ENCODE measurements at places on chromosomes 11 and 22.

- no peak for DNase-seq
Measured at GRCh38 chr22:38167988-38168407, 13.6 kb downstream of the PLA2G6 start.

DNA sequence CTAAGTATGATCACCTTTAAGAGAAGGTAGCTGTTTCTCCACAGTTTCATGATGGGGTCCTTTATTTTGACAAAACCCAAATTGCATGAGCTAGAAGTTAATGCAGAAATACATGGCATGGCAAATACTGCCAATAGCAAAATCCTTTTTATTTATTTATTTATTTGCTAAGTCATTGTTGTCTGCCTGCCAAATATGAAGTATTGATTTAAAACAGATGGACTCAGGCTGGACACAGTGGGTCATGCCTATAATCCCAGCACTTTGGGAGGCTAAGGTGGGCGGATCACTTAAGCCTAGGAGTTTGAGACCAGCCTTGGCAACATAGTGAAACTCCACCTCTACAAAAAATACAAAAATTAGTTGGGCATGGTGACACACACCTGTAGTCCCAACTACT lies 52.4 kb downstream of the LARGE2 start:
- no peak for DNase-seq

DNA sequence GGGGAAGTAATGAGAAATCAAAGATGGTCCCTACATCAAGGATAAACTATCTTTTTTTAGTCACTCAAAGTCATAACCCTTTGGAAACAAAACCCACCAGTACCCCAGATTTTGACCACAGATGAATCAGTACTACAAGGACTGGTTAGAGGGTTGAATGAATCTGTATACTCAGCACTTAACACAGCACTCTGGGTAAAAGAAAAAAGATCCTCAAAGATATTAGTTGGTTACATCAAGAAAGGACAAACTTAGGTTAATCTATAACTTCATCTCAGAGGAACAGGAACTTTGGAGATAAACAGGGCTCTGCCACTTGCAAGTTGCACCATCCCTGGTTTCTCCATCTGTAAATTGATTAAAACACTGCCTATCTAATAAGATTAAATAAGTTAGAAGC lies 18.8 kb downstream of the SC5D start:
- peak; percentile 51 for DNase-seq

DNA sequence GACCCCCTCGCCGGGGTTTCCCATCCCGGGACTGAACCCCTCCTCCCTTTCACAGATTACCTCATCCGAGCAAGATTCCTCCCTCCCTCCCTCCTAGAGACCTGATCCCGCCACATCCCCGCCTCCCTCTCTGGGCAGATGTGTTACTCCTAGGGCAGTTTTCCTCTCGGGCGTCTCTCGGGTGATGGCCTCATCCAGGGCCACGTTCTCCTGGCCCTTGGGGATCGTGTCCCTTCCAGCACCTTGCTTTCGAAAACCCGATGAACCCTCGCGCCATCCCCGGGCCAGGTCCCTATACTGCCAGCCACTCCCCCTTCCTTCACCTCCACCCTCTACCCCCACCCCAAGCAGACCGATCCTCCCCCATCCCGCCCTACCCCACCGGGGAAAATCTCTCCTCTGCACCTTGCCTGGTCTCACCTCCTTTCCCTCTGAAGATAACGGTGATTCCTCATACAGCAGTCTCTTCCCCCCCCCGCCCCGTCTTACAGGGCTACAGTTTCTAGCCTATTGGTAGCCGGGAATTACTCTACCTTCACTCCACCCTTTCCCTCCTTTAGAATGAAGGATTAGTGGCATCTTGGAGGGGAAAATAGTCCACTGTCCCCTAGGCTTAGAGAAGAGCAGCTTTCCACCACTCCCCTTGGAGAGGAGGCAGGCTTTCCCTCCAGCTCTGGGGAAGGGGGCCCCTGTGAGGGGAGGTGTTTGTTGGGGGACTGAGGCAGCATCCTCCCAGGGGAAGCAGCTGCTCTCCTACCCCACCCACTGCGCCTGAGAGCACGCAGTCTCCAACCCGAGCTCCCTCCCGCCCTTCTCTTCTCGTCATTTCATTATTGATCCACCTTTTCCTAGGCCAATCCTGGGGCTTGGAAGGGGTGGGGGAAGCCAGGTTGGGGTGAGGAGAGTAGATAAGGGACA lies 1.2 kb downstream of the KMT2A start:
- no peak for DNase-seq

- no peak for DNase-seq
Measured at GRCh38 chr22:35548722-35549112, 8.1 kb downstream of the RASD2 start.

DNA sequence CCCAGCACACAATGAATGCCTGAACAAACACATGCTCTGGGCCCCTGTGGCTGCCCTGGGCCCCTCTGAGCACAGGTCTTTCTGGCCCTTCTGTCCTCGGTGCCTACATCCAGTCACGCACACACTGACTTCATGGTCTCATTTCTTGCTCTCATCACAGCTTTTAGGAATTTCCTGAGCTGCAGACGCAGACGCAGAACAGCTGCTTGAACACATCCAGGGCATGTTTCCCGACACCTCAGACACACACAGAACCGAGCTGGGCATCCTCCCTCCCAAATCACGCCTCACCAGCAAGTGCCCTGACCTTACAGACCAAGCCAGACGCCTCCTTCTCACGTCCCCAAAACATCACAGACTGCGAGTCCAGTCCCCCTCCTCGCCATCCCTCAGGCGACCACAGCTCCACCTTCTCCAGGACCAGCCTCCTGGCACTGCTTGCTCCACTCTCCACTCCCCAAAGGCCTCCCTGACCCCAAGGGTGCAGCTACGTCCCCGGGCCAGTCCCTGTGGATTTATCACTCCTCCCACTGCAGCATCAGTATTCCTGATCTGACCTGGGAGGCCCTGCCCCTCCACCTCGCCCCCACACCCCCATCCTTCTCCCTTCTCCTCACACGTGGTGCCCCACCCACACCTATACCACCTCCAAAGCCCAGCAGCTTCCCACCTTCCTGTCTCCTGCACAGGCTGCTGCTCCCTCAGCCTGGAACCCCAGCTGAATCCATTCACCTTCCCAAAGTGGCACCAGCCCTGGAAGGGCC lies 12.9 kb downstream of the SIRT3 start:
- no peak for DNase-seq

- no peak for DNase-seq
Measured at GRCh38 chr11:133337951-133338418, 194.3 kb downstream of the OPCML start.

- no peak for DNase-seq
Measured at GRCh38 chr22:34763496-34763895, 302.5 kb upstream of the ISX start.

- no peak for DNase-seq
Measured at GRCh38 chr11:61153593-61154095, 7.6 kb downstream of the VPS37C start.

- peak; percentile 98 for DNase-seq
Measured at GRCh38 chr22:44309137-44309536, 3.6 kb downstream of the SHISAL1 start.

- no peak for DNase-seq
Measured at GRCh38 chr11:41379084-41379483, 80.4 kb downstream of the LRRC4C start.

DNA sequence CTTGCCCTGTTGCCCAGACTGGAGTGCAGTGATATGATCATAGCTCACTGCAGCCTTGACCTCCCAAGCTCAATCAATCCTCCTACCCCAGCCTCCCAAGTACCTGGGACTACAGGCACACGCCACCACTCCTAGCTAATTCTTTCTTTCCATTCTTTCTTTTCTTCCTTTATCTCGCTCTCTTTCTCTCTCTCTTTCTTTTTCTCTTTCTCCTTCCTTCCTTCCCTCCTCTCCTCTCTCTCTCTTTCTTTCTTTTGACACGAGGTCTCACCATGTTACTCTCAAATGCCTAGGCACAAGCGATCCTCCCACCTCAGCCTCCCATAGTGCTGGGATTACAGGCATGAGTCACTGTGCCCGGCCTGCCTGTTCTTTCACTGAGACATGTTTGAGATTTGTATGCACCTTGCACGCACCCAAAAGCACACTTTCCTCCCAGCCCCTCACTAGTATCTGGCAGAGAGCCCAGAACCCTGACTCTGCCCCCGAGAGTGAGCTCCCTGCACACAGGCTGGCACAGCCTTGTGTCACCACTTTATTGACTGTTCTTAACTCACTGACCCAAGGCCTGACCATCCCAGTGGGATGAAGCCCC lies 56.8 kb downstream of the CD6 start:
- no peak for DNase-seq

DNA sequence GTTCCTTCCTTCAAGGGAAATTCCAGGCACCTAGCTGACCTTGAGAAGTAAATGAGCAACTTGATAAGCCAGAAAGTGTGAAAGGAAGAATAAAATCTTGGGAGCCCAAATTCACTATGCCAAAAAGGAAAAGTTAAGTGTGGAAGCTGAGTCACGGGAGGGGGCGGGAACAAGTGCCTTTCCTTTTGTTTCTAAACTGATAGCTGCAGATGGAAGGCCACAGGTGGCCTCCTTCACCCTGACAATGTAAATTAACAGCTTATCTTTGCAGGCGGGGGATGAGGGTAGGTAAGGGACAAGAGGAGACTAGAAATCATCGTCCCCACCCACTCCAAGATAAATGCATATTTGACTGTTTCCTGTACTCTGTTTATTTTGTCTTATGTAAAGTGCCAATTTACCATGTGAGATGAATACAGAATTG lies 36.4 kb upstream of the TREH start:
- no peak for DNase-seq

- no peak for DNase-seq
Measured at GRCh38 chr11:59152312-59152951, 9.8 kb downstream of the FAM111A start.

DNA sequence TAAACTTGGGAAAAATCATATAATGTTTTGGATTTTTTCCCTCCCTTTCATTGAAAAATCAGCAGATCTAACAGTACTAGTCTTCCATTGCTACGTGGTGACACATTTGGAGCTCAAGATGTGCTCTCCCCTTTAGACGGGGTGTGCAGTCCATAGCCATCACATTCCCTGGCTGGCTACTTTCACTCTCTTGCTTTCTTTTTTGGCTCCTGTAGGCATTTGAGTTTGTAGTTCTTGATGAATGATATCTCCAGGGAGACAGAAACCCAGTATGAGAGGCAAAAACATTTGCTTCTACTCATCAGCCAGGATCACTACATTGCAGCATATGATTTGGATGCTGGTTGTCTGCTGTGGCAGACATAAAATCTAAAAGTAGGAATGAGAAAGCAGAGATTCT lies 12.1 kb downstream of the CCDC81 start:
- no peak for DNase-seq

- DNase-seq = no peak
Measured at GRCh38 chr11:60991457-60991856, 20.0 kb downstream of the CD6 start.

- no peak for DNase-seq
Measured at GRCh38 chr11:17604201-17604914, 57.3 kb downstream of the OTOG start.

GRCh38 chr11:13126430-13126829 lies 117.3 kb downstream of the RASSF10 start:
- peak; percentile 96 for DNase-seq

DNA sequence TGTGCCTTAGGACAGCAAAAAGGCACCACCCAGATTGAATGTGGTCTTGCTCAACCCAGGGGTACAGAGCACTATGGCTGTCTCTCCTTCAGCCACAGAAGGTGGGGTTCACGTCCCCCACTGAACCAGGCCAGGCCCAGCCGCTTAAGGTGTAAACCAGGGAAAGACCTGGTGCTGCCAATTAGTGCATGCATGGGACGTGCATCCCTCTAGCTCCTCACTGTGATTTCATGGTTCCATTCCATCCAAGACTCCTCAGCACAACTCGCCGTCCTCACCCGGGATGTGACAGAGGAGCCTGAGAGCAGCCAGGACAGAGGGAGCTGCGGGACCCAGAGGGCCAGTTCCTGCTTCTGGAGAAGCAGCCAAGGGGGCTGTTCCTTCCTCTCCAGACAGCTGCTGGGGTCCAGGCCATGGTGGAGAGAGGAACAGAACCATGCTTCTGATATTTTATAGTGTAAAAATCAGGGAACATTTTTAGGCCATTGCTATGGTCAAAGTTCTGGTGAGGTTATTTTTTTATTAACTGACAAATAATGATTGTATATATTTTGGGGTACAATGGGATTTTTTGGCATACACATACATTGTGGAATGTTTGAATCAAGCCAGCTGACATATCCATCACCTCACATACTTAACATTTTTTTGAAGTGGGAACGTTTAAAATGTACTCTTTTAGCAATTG lies 492.2 kb upstream of the B3GAT1 start:
- DNase-seq = no peak

DNA sequence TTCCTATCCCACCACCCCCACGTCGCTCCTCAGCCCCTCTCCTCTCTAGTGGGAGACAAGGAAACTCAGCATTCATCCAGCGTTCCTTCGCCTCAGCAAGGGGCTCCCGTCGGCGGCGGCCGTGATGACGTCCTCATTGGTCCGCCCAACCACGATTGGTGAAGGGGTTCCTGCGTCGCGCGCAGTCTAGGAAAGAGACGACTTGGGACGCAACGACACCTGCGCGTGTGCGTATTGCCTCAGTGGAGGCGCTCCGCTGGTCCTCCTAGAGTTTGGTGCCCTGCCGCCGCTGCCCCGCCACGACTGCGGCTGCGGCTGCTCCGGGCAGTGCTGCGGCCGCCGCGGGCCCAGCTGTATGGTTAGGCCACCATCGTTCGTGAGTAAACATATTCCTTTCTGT lies 56.6 kb downstream of the CCDC81 start:
- DNase-seq = no peak

DNA sequence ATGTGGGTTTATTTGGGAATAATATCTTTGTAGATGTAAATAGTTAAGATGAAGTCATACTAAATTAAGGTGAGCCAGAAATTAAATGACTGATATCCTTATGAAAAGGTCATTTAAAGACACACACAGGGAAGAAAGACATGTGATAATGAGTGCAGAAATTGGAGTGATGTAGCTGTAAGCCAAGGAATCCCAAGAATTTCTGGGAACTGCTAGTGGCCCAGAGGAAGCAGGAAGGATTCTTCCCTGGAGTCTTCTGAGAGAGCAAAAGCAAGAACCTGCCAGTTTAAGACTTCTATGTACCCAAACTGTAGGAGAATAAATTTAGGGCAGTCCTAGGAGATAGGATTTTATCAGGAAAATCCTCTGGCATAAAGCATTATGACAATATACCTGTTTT lies 66.9 kb downstream of the LRRC4C start:
- DNase-seq = no peak

DNA sequence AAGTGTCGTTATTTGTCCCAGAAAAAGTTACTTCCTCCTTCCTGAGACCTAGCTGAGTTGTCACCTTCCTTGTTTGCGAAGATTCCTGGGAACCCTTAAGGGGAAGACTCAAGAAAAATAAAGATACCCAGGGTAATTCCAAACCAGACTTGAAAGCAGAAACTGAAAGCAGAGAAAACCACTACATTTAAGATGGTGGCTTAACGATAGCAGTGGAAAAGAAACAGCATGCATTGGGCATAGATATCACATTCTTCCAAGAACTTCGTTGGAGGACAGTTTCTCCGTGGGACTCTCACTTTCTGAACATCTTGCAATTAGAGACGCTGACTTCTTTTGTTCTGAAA lies 89.1 kb downstream of the FAM76B start:
- no peak for DNase-seq
